Stimulated activated CD8-positive, alpha-beta memory T cell treated with anti-CD3 and anti-CD28 coated beads, Interleukin-4, amount 100 ng/mL, for 4 hours (primary cell): ENCODE measurements at places on chromosomes 5 and 9.

GRCh38 chr9:87517732-87518131 lies 20.1 kb downstream of the DAPK1 start:
- DNase-seq: no peak

- no peak for DNase-seq
These were observed at the start of gene PCDHB15 for GRCh38 chr5:141245250-141245717. Gene PCDHB15, plus strand, starts transcription at chr5:141245395. Its CDS starts 184 bp downstream, at chr5:141245579.

- no peak for DNase-seq
These were observed 11.9 kb upstream of the PGGT1B start for GRCh38 chr5:115274584-115274983.

- no peak for DNase-seq
These were observed 111.3 kb downstream of the TMEM174 start for GRCh38 chr5:73284220-73284795.

GRCh38 chr9:21070906-21071305 lies 6.8 kb downstream of the IFNB1 start:
- DNase-seq: no peak

DNA sequence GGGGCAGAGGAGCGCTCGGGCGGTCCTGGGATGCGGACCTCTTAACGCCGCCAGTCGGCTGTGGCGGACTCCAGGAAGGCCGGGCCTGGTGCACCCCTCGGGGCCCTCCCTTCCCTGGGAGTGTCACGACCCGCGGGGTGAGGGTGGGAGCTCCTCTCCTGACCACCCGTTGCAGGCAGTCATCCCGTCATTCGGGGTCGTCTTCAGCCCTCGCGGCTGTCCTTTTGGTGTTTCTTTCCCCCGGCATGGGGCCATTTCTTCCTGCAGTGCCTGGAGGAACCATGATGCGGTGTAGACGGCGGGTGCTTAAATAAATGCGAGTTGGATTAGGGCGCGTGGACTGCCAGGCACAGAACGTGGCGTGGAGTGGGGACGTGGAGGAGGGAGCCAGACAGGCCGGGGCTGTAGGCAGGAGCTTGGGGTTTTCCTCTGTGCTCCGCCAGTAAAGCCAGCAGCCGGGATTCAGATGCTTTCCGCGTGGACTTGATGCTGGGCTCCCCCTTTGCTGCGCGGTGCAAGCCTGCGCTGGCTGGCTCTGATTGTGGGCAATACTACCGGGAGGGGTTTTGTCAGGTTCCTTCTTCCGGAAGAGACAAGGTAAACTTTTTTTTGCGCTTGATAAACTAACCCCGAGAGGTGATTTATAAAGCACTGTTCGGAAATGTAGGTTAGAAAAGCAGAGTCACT lies 868 bp downstream of the KDM4C start:
- peak; percentile 18 for DNase-seq

- no peak for DNase-seq
These were observed 600.2 kb upstream of the TLE4 start for GRCh38 chr9:78971540-78971939.

DNA sequence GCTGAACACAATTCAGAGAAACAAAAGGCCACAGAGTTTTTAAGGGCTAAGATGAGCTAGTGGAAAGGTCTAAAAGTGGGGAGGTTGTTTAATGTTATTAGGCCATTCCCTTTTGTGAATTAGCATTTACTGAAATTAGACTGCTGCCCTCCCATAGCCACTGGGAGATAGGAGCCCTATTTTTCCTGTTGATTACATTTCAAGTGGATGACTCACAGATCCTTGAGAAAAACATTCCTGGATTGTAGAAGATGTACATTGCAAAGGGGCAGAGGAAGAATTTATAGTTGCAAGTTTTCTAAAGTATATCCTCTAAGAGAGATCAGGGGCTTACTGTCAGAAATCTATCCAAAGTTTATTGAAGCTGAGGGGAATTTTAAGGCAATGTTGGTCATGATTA lies 367.1 kb upstream of the IZUMO3 start:
- no peak for DNase-seq

GRCh38 chr5:138445547-138446271 lies 6.9 kb downstream of the REEP2 start:
- DNase-seq: no peak

- no peak for DNase-seq
These were observed 4.9 kb upstream of the LRRC14B start for GRCh38 chr5:186091-187041.

DNA sequence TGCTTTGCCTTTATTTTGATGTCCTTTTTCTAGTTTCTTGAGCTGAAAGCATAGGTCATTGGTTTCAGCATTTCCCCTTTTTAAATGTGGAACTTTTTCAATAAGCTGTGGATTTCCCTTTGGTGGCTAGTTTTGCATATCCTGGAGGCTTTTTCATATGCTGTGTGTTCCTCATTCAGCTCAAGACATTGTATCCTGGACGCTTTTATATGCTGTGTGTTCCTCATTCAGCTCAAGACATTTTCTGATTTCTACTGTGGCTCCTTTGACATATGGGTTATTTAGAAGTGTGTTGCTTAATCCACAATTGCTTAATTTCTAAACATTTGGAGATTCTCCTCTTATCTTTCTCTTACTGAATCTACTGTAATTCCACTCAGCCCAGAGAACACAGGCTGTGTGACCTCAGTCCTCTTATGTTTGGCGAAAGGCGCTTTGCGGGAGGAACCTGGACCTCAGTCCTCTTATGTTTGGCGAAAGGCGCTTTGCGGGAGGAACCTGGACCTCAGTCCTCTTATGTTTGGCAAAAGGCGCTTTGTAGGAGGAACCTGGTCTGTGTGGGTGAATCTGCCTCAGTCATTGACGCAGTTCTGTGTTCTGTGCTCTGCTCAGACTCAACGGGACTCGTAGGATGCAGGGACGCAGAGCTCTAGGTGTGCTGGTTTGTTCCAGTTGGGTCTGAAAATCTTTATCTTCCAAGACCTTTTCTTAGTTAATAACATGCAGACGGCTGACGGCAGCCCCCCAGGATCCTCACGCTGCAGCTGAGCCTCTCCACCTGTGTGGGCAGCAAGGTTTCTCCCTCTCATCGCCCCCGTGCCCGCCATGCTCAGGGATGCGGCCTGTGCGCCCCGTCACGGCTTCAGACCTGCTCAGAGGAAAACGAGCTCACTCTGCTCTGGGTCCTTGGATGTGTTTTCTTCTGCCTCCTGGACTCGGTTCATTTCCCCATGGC lies 6.0 kb upstream of the SLC9A3 start:
- no peak for DNase-seq

DNA sequence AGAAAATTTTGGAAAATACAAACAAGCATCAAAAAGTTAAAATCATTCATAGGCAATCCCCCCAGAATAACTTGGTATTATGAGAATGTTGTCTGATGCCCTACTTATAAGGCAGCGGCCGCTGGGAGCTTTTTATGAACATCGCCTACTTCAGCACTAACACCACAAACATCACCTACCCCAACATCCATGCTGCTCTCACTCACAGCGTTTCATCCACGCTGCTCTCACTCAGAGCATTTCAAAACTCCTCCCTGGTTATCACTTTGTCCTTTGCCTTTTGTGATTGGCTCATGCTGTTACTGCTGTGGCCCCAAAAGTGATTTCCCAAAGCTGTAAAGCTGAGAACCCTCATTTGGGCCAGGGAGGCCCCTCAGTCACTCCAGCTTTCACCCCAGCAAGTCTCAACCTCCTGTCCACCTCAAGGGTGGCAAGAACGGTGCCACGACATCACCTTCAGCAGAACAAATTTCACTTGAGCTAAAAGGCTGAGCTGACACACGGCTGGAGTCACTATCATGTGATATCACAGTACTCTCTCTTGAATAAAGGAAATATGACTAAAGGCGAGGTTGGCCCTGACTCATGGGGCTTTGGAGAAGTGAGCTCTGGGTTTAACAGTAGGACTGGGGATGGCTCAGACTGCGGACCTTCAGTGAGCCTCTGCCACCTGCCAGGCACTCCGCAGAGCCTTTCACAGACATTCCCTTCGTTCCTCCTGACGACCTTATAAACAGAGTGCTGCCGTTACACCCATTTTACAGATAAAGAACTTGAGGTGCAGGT lies 25.2 kb downstream of the SHC3 start:
- DNase-seq: no peak

DNA sequence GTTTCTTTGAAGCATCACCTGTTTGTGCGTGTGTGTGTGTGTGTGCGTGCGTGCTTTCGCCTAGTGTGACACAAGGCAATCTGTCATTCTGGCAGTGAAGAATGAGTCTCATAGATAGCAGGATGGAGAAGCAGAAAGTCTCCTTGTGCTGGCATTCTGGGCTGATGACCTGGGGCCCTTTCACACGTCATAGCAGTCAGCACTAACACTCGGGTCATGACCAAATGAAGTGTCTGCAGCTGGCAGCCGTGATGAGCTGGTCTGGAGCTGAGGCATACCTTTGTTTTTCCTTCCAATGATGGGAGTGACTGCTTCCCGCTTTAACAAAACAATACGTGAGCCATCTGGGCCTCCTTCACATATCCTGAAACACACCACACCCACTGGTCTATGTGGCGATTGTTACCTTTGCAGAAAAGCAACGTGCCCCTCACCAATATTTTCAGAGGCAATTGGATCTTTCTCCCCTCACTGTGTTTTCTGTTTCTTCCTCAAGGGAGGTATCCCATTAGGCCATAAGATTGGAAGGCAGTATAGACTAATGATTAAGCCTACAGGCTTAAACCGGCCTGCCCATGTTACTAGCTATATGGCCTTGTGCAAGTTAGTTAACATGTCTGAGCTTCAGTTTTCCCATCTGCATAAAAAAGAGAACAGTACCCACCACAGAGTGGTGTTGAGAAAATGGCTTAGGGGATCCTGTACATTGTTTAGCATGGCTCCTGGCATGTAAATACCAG lies 88.8 kb downstream of the SREK1 start:
- DNase-seq: no peak

GRCh38 chr5:172607213-172607793 lies 33.8 kb upstream of the NEURL1B start:
- no peak for DNase-seq

- DNase-seq: no peak
These were observed 1.0 kb upstream of the FBXW11 start for GRCh38 chr5:172007175-172008110.

- no peak for DNase-seq
These were observed 42.6 kb upstream of the C5orf47 start for GRCh38 chr5:173946323-173946722.

DNA sequence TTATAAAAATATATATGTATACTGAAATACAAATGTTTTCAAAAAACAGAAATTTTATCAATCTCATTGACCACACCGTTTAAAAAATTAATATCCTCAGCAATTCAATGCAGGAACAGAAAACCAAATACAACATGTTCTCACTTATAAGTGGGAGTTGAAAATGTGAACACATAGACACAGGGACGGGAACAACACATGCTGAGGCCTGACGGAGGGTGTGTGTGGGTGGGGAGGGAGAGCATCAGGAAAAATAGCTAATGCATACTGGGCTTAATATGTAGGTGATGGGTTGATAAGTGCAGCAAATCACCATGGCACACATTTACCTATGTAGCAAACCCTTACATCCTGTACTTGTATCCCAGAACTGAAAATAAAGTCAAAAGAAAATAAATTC lies 409.5 kb downstream of the MLLT3 start:
- DNase-seq: no peak

- DNase-seq: no peak
These were observed 180.8 kb downstream of the RASEF start for GRCh38 chr9:82882138-82882537.

DNA sequence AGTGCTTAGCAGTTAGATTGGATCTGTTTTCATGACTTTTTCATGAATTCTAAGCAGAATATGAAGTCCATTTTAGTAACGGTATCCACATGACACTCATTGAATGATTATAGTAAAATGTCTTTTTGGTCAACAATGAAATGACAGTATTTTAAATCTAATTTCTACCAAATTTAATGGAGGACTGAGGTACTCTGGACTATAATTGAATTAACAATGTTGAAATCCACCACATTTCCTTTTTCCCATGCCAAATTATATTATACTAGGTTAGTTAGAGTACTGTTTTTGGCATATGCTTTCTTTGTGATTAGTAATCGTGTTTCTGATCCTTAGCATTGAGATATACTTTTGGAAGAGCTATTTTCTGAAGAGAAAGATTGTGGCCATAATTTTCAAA lies 40.6 kb downstream of the CDC42SE2 start:
- no peak for DNase-seq

- no peak for DNase-seq
These were observed 327.5 kb upstream of the ZNF462 start for GRCh38 chr9:106535439-106535838.

- DNase-seq: no peak
These were observed 63.8 kb downstream of the FNBP1 start for GRCh38 chr9:129979071-129979745.

GRCh38 chr9:79242489-79242888 lies 329.3 kb upstream of the TLE4 start:
- no peak for DNase-seq

DNA sequence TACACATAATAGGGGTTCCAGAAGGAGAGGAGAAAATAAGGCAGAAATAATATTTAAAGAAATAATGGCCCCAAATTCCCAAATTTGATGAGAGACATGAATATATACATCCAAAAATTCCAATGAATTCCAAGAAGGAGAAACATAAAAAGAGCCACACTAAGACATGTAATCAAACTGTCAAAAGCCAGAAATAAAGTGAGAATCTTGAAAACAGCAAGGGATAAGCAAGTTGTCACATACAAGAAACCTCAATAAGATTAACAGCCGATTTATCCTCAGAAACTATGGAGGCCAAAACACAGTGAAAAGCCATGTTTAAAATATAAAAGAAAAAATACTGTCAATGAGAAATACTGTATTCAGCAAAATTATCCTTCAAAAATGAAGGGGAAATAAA lies 14.5 kb downstream of the CATSPER3 start:
- no peak for DNase-seq

GRCh38 chr5:127894461-127894860 lies 189.1 kb upstream of the SLC12A2 start:
- no peak for DNase-seq

GRCh38 chr5:151148583-151148982 lies 9.0 kb downstream of the ANXA6 start:
- no peak for DNase-seq

DNA sequence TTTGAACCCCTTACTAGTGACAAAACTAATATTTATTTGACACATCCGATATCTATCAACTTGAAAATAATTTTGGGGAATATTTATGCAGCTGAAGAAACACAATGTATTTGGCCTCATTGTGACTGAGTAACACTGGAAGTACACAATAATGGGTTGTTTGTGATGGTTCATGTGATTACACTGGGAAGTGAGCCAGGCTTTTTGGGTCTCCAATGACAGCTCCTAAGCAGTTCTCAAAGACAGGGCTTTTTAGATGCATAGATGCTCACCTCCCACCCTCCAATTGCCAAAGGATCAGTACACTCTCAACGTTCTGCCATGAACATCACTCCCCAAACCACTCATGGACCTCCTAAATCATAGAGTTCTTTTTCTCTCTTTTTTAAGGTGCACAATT lies 170.0 kb downstream of the SLC24A2 start:
- DNase-seq: no peak

GRCh38 chr9:3511551-3511950 lies 14.2 kb downstream of the RFX3 start:
- no peak for DNase-seq
